Left colon (tissue), 2 donors: ENCODE measurements at places on chromosomes 5 and 9.

- DNase-seq: no peak
Observed at GRCh38 chr5:15074651-15075050, 203.1 kb upstream of the ANKH start.

DNA sequence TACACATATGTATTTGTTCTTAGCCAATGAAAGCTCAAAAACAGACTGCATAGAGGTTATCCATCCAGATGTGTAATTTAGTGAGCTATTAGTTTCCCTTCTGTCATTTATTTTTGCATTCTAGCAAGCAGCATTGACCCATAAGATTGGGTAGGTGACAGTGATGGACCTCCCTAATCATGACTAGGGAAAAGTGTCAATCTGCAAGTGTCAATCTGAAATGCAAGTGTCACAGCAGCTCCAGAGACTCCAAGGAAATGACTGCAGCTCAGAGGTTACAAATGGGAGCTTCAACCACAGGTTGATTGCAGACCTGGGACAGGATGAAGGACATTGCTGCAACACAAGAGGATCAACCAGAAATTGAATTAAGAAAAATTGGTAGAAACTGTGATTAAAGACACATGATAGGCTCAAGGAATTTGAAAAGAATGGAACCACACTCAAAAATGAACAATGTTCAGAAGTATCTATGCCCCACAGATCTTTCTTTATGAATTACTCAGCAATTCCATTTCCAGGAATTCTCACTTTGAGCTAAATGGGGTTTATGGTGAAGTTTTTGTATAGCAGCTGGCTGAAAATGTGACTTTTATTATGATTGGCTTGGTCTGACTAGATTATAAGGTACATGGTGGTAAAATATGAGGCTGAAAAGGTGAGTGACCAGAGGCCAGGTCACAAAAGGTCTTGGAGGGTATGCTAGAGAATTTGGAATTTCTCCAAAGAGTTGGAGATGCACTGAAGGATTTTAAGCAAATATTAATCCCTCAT is 59.6 kb upstream of the HTR4 start:
- no peak for DNase-seq

- peak; percentile 78 for DNase-seq
Observed at GRCh38 chr5:98774192-98775033, 950 bp downstream of the RGMB start.

GRCh38 chr5:180018347-180019060 is 53.1 kb downstream of the RNF130 start:
- no peak for DNase-seq

- no peak for DNase-seq
Observed at GRCh38 chr5:164204338-164204946, 699.0 kb downstream of the MAT2B start.

DNA sequence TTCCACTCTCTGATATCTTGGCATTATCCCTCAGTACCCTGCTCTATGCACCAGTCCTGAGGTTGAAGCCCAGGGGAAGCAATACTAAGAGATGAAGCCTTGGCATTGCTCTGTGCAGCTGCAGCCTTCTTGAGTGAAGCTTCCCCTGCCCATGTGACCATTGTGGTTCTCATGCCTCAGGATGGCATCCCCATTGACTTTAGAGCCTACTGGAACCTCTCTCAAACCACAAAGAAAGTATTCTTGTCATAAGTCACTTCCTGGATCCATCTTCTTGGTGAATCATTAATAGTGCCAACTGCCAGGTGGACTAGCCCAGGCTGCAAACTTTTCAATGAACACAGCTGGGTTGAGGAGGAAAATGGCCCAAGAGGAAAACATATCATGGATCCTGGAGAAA is 283.9 kb upstream of the RFX3 start:
- no peak for DNase-seq

DNA sequence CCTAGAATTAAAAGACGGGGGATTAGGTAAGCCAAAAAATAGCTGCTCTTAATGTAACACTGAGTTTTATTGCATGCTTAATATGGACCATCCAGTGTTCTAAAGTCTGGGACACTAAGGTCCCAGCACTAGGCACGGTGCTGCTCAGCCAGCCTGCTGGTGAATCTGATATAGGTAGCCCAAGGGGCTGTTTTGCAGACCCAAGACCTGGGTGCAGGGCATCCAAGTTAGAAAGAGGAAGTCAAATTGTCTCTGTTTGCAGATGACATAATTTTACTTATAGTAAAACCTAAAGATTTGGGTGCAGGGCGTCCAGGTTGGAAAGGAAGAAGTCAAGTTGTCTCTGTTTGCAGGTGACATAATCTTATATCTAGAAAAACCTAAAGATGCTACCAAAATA is 17.8 kb downstream of the IFNA5 start:
- DNase-seq: no peak

GRCh38 chr5:8954801-8955200 is 591.1 kb downstream of the SEMA5A start:
- DNase-seq: no peak

- DNase-seq: no peak
Observed at GRCh38 chr9:137179761-137180160, 7.9 kb upstream of the TMEM210 start.

- no peak for DNase-seq
Observed at GRCh38 chr5:81253875-81254274, 20.8 kb downstream of the CKMT2 start.

DNA sequence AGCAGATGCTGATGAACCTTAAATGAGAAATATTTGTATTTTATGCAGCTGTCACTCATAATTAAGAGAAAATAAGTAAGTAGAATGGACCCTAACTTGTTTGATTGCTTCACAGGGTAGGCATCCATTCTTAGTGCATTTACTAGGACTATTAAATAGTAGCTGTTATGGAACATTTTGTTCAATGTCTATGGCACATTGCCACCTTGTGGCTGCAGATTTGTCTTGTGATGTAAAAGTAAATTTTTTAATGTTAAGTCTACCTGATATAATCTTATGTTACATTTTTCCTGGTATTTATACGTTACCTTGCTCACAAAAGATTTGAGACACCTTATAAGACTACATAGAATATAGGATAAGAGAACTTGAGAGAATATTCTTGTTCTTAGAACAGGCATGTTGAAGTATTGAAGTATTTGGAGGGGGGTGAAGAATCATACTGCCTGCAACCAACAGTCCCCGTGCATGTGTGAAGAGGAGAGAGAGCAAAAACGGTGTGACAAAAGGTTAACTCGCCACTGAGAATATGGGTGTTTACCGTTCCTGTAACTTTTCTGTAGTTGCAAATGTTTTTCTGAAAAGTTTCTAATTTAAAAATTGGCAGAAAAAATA is 161.1 kb downstream of the MAST4 start:
- DNase-seq: no peak

GRCh38 chr5:180591311-180591887 is at the start of gene SCGB3A1:
Gene SCGB3A1 (minus strand): TSS chr5:180591499. CDS start chr5:180591462, 37 bp downstream.
- DNase-seq: no peak

- no peak for DNase-seq
Observed at GRCh38 chr9:81477669-81478068, 211.7 kb downstream of the TLE1 start.

GRCh38 chr5:5288201-5288600 is 134.3 kb upstream of the ICE1 start:
- no peak for DNase-seq

DNA sequence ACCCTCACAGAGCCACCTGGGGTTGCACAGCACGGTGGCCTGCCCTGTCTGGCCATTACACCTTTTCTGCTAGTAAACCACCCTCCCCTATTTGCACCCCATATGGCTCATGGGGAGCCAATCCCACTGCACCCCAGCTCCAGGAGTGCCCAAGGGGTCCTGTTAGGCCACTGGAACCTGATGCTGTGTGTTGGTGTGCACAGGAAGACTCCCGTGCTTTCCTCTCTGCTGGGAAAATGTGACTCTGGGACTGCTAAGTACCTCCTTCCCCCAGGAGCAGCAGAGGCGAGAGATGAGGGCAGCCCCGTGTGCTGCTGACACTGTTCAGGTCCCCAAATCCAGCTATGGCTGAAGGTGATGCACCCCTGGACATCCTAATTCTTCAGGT is 126.3 kb downstream of the ADAMTS2 start:
- DNase-seq: no peak

DNA sequence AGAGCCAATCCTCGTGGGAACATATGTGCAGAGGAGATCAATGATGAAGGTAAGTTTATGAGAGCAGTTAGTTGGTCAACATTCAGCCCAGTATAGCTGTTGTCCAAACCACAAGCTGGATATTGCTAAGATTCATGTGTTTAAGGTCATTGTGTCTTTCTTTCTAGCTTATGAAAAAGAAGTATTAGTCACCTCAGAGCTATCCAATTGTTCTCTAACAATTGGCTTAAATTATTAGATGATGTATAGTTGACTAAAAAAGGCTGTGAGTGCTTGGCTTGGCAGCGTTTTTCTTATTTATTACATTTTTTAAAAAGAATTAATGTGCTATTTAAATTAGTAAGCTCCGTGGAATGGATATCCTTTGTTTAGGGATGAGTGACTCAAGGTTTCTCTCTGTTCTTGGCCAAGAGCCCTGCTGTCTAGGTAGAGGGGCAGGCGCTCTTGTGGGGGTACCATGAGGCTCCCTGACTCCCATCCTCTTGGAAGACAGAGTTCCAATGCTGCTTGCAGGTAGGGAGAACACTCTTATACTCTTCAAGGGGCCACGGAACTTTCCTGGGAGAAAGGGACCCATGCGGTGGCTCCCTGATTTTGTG is 487.4 kb downstream of the IRX1 start:
- DNase-seq: no peak

- DNase-seq: no peak
Observed at GRCh38 chr5:170691657-170692056, 91.9 kb upstream of the GABRP start.

GRCh38 chr5:60386436-60387050 is 313.4 kb downstream of the DEPDC1B start:
- DNase-seq: no peak

GRCh38 chr9:96532173-96532572 is 82.2 kb downstream of the HABP4 start:
- DNase-seq: no peak

DNA sequence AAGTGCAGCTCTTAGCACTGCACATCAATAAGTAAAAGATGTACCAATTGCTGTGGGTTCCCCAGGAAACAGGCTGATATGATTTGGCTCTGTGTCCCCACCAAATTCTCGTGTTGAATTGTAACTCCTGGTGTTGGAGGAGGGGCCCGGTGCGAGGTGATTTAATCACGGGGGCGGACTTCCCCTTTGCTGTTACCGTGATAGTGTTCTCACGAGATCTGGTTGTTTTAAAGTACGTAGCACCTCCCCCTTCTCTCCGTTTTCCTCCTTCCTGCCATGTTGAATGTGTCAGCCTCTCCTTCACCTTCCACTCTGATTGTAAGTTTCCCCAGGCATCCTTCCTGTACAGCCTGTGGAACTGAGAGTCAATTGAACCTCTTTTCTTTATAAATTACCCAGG is 93.2 kb upstream of the ACTBL2 start:
- DNase-seq: no peak

DNA sequence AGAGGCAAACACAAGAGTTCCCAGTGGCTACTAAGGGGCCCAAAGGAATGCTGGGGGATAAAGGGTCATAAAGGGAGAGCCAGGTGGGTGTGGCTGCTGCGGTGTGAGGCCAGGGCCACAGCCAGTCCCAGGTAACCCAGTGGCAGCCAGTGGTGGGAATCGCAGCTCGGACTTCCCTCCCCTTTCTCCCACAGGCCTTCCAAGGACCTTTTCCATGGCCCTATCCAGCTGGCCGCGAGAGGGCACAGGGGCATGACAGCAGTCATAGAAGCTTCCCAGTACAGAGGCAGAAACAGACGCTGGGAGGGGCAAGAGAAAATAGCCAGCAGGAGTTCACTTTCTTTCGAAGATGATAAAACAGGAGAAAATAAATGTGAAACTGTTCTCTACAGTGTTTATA is 257.6 kb downstream of the SEMA5A start:
- no peak for DNase-seq

DNA sequence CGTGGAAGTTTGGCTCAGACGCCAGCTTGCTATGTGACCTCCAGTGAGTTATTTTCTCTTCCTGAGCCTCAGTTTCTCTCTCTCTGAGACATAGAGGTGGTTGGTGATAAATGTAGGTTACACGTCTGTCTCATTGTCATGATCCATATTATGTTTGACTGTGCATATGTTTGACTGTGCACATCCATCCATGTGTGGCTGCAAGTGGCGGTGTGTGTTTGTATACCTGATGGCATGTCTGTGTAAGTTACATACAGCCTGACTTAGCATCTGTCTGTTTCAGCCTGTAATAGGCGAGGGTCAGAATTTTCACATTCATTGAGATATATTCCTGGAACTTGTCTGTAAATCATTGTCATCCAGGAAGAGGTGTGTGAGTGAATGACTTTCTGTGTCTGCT is 3.3 kb downstream of the SPARC start:
- DNase-seq: no peak

- DNase-seq: no peak
Observed at GRCh38 chr9:4547016-4547415, 56.7 kb downstream of the SLC1A1 start.

DNA sequence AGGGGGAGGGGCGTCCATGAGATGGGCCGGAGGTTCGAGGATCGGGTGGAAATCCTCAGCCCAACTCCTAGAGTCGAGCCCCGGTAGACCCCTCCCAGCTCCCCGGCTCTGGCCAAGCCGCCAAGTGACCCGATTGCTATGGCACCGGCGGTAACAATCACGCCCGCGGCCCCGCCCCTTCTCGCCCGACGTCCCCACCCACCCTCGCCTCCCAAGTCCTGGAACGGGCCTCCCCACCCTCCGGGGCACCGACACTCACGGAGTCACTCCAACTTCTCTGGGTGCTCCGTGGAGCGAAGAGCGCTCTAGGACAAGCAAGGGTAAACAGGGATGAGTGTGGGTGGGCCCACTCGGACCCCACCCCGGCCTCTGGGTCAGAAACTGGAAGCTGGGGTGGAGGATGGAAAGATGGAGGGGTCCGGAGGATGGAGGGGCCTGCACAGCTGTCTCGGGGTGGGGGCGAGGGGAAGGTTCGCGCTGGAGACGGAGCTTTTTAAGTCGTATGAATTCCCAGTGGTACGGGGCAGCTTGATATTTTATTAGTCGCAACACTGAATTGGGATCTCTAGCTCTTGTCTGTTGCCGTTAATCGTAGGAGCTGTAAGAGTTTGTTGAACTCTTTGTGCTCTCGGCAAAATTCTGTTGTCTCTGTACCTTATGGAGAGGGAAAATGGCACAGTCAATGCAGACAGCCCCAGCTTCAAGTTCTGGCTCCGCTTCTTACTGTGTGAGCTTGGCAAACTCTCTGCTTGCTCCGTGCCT is at the start of gene SPACA9:
Gene SPACA9 (plus strand): TSS at position 204 of the 762 bp plus-strand sequence. CDS start 5,050 bp downstream, outside the sequence.
- DNase-seq: peak; percentile 74

DNA sequence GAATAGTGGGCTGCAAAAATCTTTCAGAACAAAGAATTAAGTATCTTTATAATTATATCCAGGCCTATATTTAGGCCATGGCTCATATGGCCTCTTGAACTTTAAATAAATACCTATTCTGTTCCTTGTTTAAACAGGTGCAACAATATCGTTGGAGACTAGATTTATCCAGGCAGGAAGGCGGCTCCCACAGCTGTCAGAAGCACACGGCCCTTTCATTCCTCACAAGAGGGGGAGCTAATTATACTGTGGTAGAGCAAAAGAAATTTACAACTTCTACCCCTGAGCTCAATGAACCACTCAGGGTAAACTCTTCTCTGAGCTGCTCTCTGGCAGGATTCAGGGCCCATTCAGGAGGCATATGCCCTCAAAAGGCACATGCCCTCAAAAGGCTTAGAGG is 31.3 kb downstream of the TMEM174 start:
- peak; percentile 62 for DNase-seq

GRCh38 chr9:86242071-86242470 is 17.4 kb downstream of the C9orf153 start:
- DNase-seq: no peak

- DNase-seq: no peak
Observed at GRCh38 chr5:167415779-167416746, 875.4 kb upstream of the WWC1 start.
